CD4-positive, alpha-beta memory T cell (primary cell): ENCODE measurements at places on chromosomes 16 and 17. TPM values are rescaled to one million over a fixed set of nuclear protein-coding genes. Genes with fewer than 3 reads are reported as not detected.

GRCh38 chr16:262121-262745 is 13.5 kb downstream of the RGS11 start:
- no peak for DNase-seq

- no peak for DNase-seq
These were observed 7.3 kb upstream of the ALOX15 start for GRCh38 chr17:4648741-4649140.

DNA sequence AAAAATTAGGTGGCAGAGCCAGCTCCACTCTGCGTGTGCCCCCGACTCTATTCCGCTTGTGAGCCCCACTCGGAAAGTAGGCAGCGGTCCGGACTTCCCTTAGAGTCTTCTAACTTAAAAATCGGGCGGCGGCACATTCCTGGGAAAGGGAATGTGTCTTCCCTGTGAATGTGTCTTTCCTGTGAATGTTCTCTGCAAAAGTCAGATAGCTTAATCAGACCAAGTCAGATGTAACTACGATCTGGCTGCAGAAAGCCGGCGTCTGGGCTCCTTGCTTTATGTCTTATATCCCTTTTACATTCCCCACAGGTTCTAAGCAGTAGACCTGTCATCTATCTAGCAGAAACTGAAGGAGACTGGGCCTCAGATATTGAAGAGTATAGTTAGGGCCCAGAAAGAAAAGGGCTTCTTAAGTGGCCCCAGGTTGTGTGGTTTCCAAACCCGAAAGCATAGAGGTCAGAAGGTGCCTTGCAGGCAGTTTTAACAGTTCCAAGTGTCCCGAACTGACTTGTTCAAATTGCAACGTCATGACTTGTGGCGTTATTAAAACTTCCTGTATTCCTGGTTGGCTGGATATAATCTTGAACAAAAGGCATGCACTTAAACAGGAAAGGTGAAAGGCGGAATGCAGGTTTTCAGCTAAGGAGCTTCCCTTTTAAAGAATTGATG is 601 bp downstream of the PHKB start:
- peak; percentile 38 for DNase-seq

GRCh38 chr17:31392002-31392855 is 754 bp downstream of the RAB11FIP4 start:
- DNase-seq: no peak

COPZ2 gene
- 2.0 TPM for total RNA-seq

DNA sequence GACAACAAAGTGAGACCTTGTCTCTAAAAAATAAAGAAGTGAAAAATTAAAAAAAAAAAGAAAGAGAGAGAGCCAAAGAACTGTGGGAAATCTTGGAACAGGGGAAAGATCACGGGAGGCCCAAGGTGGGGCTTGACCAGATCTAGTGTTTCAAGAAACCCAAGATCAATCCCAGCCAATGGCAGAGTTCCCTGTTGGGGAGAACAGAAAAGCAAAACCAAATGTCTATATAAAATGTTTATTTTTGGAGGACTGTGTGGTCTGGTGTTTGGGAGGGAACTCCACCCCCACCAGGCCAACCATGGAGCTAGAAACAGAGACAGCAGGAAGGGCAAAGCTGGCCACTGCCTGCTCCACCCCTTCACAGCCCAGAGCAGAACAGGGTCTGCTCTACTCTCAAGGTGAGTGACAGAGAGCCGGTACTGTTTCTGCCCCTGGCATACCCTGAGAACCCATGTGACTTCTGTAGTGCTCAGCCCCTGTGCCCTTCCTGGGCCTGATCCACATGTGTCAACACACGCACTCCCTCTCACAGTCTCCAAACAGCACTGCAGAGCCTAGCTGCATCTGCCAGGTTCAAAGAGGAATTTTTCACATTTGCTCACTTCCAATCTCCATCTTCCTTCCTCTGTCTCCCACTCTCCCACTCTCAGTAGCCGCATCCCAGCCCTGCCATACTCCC is 3.7 kb downstream of the TMEM101 start:
- DNase-seq: no peak

- DNase-seq: no peak
These were observed 110.5 kb downstream of the HS3ST2 start for GRCh38 chr16:22924492-22924891.

- DNase-seq: no peak
These were observed 101.9 kb downstream of the KCNJ2 start for GRCh38 chr17:70271200-70271599.

- no peak for DNase-seq
These were observed 115.4 kb upstream of the CDC42EP4 start for GRCh38 chr17:73427198-73427597.

PLA2G15 gene
- total RNA-seq: 12.0 TPM
